ENCODE measurements at places on chromosomes 4 and X. TPM values are rescaled to one million over a fixed set of nuclear protein-coding genes. Genes with fewer than 3 reads are reported as not detected.
A peak's percentile ranks its signal among the peaks of the same experiment; 100 is the strongest.

GRCh38 chr4:17232566-17233253, 279.2 kb downstream of the QDPR start:
- H3K4me3 ChIP-seq, result no peak overlapping the region
- no peak for DNase-seq
- H3K27me3 ChIP-seq, result peaks cover 4% of the 10 kb centered on the region
- peaks cover 17% of the 10 kb centered on the region for H3K4me1 ChIP-seq

DNA sequence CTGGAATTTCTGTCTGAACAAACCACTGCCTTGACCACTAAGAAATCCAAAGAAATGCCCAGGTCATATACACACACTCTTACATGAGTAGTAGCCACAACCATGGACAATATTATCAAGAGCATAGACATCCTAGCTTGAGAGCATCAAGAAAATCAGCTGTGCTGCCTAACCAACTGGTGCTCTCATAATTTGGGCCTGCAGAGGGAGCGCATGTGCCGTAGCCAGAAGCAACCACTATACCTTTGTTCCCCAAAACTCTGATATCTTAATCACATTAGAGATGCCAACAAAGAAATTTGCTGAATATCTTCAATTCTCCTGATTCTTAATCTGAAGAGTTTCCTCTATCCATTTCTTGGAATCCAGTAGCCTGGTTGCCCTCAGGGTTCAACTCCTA, 163.6 kb downstream of the ZNF674 start:
- DNase-seq, result peak; percentile 38
- peaks cover 3% of the 10 kb centered on the region for H3K36me3 ChIP-seq
- H3K27me3 ChIP-seq, result no peaks in the 10 kb centered on the region
- H3K4me3 ChIP-seq, result no peak overlapping the region
- no peaks in the 10 kb centered on the region for H3K4me1 ChIP-seq

The MAGEA9B gene
- not detected for total RNA-seq

DNA sequence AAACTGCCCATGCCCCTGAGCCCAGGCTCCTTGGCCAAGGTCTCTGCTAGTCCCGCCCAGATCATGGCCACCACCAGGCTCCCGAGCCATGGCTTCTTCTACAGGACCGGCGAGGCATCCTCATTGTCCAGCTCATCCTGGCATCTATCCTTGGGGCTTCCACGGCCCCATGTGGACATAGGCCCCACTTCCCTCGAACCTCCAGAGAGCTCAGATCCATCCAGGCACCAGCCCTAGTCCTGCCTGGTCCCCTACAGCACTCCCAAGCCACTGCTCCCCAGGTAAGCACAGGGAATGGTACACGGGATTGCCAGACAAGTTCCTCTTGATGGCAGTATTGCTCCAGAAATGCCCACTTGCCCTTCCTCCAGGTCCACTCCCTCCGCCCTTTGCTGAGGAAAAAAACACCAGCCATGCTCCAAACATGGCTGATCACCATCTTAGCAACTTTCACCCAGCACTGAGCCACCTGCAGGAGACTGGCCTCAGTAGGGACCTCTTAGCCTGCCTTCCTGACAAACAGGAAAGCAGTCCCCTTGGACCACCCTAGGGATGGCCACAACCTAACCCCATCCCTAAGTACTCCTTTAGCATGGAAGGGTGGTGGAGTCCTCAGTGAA, 272.1 kb upstream of the AGTR2 start:
- no peak overlapping the region for H3K27ac ChIP-seq
- no peak overlapping the region for H3K4me3 ChIP-seq
- DNase-seq, result peak; percentile 15
- H3K36me3 ChIP-seq, result no peaks in the 10 kb centered on the region
- H3K27me3 ChIP-seq, result peaks cover 13% of the 10 kb centered on the region
- H3K4me1 ChIP-seq, result peaks cover 10% of the 10 kb centered on the region

GRCh38 chr4:68654946-68655721, 15.3 kb downstream of the UGT2B15 start:
- no peaks in the 10 kb centered on the region for H3K36me3 ChIP-seq
- peaks cover 14% of the 10 kb centered on the region for H3K4me1 ChIP-seq
- DNase-seq, result no peak
- H3K4me3 ChIP-seq, result no peak overlapping the region

DNA sequence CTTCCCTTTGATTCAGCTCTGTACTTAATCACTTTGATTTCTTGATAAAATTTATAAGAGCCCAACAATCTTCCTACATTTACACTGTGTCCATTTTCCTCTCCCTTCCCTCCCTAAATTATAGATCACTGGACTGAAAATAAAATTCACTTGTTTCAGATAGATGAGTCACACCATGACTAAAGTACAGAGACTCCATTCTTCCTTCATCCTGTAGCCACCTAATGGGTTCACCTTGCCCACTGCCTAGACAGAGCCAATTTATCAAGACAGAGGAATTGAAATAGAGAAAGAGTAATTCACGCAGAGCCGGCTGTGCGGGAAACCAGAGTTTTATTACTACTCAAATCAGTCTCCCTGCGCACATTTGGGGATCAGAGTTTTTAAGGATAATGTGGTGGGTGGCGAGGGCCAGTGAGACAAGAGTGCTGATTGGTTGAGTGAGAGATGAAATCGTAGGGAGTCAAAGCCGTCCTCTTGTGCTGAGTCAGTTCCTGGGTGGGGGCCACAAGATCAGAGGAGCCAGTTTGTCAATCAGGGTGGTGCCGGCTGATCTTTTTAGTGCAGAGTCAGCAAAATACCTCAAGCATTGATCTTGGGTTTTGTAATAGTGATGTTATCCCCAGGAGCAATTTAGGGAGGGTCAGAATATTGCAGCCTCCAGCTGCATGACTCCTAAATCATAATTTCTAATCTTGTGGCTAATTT, 71.3 kb upstream of the MED14 start:
- H3K27me3 ChIP-seq, result no peaks in the 10 kb centered on the region
- DNase-seq, result no peak
- no peak overlapping the region for H3K27ac ChIP-seq
- no peaks in the 10 kb centered on the region for H3K36me3 ChIP-seq
- H3K4me1 ChIP-seq, result no peaks in the 10 kb centered on the region

DNA sequence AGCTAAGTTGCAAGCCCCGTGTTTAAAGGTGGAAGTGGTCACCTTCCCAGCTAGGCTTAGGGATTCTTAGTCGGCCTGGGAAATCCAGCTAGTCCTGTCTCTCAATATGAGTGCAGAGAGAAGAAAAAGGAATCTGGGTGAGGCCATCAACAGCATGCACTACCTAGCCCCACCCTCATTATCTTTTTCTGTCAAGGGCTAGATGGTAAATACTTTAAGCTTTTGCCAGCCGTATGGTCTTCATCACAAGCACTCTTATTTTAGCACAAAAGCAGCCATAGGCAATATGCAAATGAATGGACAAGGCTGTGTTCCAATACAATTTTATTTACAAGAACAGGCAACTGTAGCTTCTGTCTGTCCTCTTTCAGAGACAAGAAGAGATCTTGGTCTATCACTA, 282.9 kb downstream of the ZNF674 start:
- no peaks in the 10 kb centered on the region for H3K27me3 ChIP-seq
- no peak for DNase-seq
- no peaks in the 10 kb centered on the region for H3K36me3 ChIP-seq
- no peak overlapping the region for H3K27ac ChIP-seq

DNA sequence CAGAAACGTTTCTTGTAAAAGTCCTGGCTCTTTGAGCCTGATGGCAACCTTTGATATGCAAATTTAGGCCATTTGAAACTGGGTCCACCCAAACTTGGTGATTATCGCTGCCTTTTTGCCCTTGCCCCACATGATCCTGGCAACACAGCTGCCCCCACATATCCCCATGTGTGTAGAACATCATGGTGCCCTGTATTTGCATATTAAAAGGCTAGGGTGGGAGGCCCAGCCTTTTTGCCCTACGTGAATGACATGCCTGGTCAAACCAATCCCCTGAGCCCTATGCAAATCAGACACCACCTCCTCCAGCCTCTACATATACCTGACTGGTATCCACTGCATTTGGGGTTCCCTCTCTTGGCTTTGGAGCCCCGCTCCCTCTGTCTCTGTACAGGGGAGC, 202.4 kb downstream of the MAB21L2 start:
- no peaks in the 10 kb centered on the region for H3K36me3 ChIP-seq
- H3K27me3 ChIP-seq, result no peaks in the 10 kb centered on the region
- no peak overlapping the region for H3K4me3 ChIP-seq

GRCh38 chrX:100341142-100341510, 68.9 kb downstream of the PCDH19 start:
- no peaks in the 10 kb centered on the region for H3K36me3 ChIP-seq
- H3K27ac ChIP-seq, result no peak overlapping the region
- H3K4me1 ChIP-seq, result no peaks in the 10 kb centered on the region
- DNase-seq, result no peak

GRCh38 chr4:149409146-149409545, 406.5 kb downstream of the IQCM start:
- H3K4me3 ChIP-seq, result no peak overlapping the region
- no peaks in the 10 kb centered on the region for H3K36me3 ChIP-seq
- H3K4me1 ChIP-seq, result no peaks in the 10 kb centered on the region
- DNase-seq, result no peak
- no peaks in the 10 kb centered on the region for H3K27me3 ChIP-seq
- no peak overlapping the region for H3K27ac ChIP-seq

DNA sequence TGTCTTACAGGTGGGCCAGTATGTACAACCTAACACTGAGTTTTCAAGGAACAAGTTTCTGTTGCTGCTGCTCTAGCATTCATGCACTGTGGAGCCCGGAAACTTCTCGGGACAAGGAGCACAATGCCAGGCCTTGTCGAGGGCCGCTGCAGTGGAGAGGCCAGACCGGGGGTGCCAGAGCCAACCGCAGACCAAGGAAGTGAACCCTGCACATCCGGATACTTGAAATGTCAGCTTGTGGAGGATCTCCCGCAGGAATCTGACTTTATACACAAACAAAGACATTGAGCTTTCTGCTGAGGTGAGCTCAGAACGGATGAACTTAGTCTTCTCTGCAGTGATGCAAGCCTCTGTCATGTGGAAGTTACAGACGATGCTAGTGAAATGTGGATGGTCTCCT, 99.5 kb downstream of the ZNF827 start:
- peaks cover 2% of the 10 kb centered on the region for H3K27me3 ChIP-seq
- no peak overlapping the region for H3K4me3 ChIP-seq
- H3K36me3 ChIP-seq, result peaks cover 25% of the 10 kb centered on the region
- no peak overlapping the region for H3K27ac ChIP-seq

DNA sequence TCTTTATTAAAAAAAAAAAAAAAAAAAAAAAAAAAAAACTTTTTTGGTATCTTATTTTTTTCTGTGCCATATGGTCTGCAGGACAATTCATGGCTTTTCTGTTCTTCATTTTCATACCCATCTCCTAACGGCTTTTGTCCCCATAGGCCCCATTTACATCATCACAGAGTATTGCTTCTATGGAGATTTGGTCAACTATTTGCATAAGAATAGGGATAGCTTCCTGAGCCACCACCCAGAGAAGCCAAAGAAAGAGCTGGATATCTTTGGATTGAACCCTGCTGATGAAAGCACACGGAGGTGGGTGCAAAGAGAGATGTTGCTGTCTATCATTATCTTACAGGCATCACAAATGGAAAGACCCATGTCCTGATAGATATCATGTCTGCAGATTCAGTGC, 49.1 kb downstream of the PDGFRA start:
- peaks cover 11% of the 10 kb centered on the region for H3K36me3 ChIP-seq
- H3K4me3 ChIP-seq, result no peak overlapping the region
- no peak overlapping the region for H3K27ac ChIP-seq
- H3K4me1 ChIP-seq, result peaks cover 13% of the 10 kb centered on the region

DNA sequence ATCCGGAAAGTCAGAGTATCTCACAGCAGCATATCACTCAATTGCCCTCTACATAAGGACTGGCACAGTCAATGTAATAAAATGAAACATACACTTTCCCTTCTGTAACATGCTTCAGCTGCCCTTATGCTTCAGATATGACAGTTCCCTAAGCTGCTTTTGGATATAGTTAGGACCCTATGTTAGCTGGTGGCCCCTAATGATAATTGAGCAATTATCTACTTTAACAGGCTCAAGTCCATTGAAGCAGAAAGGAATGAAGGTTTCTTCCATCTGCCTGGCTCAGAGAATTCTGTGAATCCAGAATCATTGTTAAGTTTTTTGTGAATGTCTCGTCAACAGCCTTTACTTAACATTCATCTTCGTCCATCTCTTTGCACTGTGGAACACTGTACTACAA, 951.2 kb upstream of the DIAPH2 start:
- no peaks in the 10 kb centered on the region for H3K36me3 ChIP-seq
- no peaks in the 10 kb centered on the region for H3K4me1 ChIP-seq
